ENCODE measurements at places on chromosomes 12 and 14.

GRCh38 chr14:59133709-59134108 lies 54.8 kb upstream of the DAAM1 start:
- no peak for DNase-seq

GRCh38 chr14:104610749-104611310 lies 6.3 kb upstream of the TMEM179 start:
- DNase-seq: no peak

DNA sequence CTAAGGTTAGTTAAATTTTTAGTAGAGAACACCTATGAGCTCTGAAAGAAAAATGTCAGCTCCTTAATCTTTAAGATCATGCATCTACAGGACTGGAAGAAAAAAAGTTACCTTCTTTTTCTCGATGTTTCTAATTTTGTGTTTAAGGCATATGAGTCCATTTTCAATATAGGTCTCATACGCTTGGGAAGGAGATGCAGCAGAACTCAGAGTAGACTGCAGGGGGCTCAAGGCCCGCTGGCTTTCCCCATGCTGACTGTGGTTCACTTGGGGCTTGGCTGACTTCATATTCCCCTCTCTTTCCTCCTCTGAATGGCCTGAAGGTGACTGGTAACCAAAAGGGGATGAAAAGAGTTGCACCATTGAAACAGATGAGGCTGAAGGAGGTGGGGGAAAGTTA lies 1.5 kb downstream of the CAPRIN2 start:
- no peak for DNase-seq

GRCh38 chr12:13061377-13061776 lies 17.2 kb downstream of the FAM234B start:
- DNase-seq: no peak

DNA sequence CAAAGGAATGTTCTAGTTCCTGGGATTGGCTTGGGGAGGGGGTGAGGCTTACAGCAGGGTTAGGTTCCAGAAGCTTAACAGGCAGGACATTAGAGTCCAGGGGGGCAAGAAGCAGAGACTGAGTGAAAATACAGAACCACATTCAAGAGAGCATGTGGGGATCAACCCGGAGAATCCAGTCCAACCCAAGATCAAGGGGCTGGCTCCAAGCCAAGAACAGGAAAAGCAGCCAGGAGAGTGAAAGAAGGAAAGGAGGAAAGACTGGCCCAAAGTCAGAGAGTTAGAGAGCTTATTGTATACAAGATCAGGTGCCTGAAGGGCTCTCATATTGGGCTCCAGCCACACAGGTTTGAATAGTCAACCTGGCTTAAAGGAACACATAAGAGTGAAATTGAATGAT lies 190.3 kb upstream of the CDKN3 start:
- DNase-seq: no peak

DNA sequence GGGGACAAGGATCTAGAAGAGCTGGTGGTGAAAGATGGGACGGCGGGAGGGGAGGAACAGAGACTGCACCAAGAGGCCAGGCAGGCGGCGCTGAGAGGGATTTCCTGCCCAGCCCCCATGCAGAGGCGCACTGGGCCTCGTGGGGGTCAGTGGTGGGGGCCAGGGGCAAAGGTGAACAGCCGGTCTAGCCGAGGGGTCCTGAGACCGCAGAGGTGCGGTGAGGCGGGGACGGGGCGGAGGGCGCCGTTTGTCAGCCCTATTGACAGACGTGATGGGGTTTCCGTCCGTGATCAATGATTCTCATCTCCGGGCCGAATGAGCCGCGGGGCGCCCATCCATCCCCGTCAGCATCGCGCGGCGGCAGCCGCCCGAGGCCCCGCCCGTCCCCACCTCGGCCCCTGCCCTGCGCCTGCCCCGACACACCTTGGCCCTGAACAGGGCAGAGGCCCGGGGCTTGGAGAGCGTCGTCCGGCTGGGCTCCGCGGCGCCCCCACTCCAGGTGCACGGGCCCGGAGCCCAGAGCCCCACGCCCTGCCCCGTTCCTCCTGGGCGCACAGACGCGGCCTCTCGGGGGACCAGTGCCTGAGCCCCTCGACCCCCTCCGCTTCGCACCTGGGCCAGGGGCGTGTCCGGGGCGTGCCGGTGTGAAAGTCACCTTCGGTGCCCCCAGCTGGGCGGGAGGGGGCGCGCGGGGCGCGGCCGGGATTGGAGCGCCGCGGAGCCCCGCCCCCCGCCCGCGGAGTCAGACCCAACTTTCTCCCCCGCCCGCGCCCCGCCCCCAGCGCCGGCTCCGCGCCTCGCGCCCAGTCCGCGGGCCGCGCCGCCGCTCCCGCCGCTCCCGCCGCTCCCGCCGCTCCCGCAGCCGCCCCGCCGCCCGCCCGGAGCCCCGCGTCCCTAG lies at the start of gene NXPH4:
Gene NXPH4, plus strand, starts transcription at position 781 of the 898 bp plus-strand sequence. CDS start 176 bp downstream, outside the sequence.
- DNase-seq: peak; percentile 30

GRCh38 chr14:32324601-32325000 lies 4.5 kb upstream of the AKAP6 start:
- no peak for DNase-seq

GRCh38 chr14:95549656-95550585 lies 15.1 kb downstream of the GLRX5 start:
- DNase-seq: no peak

DNA sequence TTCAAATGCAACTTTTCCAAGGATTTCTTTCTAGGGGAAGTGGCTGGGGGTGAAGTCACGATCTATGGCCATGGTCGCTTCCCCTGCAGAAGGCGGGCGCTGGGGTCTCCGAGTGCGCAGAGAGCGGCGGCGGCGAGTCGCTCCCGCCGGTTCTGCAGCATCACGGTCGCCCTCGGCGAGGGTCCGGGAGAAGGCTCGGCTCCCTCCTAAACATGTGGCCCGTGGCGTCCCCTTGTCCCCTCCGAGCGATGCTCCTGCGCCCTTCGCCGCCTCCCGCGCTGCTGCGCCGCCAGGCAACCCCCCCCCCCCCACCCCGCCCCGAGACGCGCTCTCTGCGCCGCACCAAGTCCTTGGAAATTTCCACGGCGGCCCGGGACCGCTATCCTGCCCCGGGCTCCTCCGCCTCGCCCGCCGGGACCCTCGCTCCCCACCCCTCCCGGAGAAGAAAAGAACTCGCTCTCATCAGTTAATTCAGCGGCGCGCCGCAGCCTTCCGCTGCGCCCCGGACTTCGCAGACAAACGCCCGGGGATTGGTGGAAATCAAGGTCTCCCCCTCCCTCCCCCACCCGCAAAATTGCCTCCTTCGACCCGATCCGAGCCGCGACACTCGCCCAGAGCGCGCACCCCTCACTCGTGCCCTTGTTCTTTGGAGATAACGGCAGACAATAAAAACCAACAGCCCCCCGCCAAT lies at the start of gene ST8SIA1:
Gene ST8SIA1, minus strand, starts transcription at position 298 of the 691 bp plus-strand sequence. CDS start 475 bp downstream, outside the sequence.
- DNase-seq: no peak

GRCh38 chr14:85528080-85528896 lies 1.7 kb upstream of the FLRT2 start:
- no peak for DNase-seq

DNA sequence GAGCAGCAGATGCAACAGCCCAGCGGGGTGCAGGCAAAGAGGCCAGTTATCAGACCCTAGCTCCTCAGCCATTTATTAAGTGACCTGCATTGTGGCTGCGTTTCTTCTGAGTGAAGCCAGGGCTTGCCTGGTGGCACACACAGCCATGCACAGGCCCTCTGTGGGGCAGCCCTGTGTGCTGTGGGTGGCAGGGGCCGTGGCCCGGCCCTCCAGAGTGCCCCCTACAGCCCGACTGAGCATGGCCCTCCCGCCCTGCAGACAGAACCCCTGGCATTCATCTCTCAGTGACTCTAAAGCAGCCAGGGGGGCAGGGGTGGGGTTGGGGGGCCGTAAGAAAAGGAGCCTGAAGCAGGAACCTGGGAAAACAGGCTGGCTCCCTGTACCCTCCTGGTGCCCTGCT lies 226.0 kb upstream of the PWP1 start:
- DNase-seq: no peak

DNA sequence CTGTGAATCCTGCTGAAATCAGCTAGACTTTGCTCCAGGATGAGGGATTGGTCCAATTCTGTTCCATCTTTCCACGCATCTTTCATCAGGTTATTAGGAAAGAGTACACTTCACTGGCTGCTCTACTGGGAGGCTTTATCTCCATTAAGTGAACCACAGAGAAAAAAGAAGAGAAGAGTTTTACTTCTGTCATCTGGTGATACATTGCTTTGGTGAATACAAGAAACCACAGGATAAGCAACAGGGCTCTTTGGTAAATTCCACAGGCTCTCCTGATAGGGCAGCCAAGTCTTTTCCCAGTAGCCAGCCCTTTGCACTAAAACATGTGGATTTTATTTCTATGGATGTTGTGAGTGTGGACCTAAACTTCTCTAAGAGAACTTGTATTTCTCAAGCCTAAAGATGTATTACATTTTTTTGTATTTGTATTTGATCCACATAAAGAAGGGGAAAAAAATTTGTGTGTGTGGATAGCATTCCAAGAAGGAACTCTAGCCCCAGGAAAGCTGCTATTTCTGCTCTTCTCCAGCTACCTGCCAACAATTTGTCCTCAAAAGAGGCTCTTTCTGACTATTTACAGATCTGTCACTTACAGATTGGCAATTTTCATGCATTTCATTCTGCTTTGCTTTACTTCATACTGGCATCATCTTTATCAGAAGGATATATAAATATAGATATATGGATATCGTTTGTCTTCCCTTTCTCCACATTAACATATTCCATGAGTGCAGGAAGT lies 1117.6 kb upstream of the TMEM132C start:
- DNase-seq: no peak

- no peak for DNase-seq
These were observed 88.0 kb upstream of the MBIP start for GRCh38 chr14:36408388-36408787.

DNA sequence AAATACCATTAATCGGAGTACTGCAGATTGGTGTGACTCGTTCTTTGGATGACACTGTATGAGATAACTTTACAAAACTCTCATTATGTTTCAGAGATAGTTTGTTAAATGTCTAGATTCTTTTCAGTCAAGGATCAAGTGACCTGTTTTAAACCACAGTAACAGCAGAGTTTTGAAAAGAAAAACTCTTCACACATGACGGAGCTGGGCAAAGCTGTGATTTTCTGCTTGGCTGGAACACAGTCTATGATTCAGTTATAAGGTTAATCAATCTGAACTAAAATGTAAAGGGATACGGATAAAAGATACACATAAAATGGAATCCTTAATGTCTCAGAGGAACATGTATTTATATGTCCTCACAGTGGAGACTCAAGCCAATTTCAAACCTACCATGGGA lies 573.2 kb downstream of the PRKD1 start:
- no peak for DNase-seq

DNA sequence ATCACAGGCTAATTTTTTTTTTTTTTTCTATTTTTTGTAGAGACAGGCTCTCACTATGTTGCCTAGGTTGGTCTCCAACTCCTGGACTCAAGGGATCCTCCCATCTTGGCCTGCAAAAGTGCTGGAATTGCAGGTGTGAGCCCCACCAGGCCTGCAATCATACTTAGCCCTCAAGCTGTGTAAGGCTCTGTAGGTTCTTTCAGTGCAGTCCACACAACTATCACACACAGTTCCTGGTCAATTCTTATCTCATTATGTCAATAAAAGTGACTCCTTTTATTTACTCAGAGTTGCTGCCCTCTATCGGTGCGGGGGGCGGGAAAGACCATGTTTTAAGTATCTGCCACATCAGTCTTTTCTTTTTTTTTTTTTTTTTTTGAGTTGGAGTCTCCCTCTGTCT lies 29.0 kb downstream of the SLC2A3 start:
- no peak for DNase-seq

GRCh38 chr12:88634008-88634407 lies 53.7 kb upstream of the KITLG start:
- DNase-seq: no peak

GRCh38 chr14:46985529-46986380 lies 334.2 kb upstream of the RPL10L start:
- no peak for DNase-seq
